ENCODE measurements at places on chromosomes 11 and 22. TPM values are rescaled to one million over a fixed set of nuclear protein-coding genes. Genes with fewer than 3 reads are reported as not detected.

Gene MAPK8IP1
- 12.0 TPM for total RNA-seq

- DNase-seq = peak; percentile 62
Observed at GRCh38 chr11:121236115-121237001, 56.2 kb upstream of the SC5D start.

Gene PLAAT2
- not detected for total RNA-seq

GRCh38 chr22:20777420-20778177, 3.7 kb downstream of the SERPIND1 start:
- no peak for DNase-seq

GRCh38 chr11:11148596-11148995, 204.5 kb downstream of the CSNK2A3 start:
- peak; percentile 53 for DNase-seq
